ENCODE measurements at places on chromosomes 4 and X.
A peak's percentile ranks its signal among the peaks of the same experiment; 100 is the strongest.

GRCh38 chr4:184237612-184238011 is 19.9 kb upstream of the ENPP6 start:
- no peak for DNase-seq

- DNase-seq = peak; percentile 56
Measured at GRCh38 chrX:74242050-74242449, 61.9 kb upstream of the ZCCHC13 start.

DNA sequence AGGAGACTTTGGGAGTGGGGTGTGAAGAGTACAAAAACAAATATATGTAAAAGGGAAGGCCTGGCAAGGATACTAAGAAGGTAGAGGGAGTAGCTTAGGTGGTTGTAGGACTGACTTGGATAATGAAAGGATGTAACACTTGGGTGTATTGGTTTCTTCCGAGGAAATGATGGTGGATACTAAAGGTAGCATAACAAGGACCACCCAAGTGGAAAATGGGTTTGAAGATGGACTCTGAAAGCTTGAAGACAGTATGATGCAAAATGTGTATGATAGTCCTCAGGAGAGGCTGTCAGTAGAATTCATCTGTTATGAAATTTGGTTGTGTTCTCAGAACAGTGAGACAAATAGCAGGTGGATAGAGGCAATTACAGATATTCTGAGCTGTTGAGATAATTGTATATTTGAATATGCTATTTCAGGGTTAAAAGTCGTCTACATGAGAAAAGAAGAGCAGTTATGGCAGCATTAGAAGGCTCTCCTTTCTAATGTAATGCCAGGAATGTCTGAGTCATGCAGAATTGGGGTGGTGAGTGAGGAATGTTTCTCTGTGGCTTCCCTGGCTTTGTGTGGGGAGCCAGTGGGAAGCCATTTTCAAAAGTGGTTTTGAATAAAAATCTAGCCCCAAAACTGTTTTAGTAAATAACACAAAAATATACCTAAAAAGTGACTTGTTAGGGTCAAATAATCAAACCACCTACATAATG is 75.6 kb downstream of the FHIP1A start:
- peak; percentile 94 for DNase-seq

DNA sequence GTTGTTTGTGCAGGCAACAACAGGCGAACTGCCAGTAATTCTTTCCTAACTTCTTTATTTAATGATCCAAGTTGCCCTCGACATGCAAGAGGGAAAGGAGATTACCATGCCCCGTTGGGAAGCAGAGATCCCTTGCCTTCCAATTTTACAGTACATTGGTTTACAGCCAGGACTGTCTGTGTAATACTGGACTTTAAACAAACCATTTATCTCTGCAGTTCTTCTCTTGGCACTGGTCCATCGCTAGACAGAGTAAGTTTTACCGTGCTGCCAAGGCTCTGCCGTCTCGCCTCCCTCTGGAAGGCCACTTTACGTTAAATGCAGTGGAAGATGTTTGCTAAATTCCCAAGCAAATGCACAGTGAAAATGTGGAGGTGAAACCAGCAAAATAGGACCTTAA is 660.3 kb upstream of the PRKX start:
- DNase-seq = no peak

DNA sequence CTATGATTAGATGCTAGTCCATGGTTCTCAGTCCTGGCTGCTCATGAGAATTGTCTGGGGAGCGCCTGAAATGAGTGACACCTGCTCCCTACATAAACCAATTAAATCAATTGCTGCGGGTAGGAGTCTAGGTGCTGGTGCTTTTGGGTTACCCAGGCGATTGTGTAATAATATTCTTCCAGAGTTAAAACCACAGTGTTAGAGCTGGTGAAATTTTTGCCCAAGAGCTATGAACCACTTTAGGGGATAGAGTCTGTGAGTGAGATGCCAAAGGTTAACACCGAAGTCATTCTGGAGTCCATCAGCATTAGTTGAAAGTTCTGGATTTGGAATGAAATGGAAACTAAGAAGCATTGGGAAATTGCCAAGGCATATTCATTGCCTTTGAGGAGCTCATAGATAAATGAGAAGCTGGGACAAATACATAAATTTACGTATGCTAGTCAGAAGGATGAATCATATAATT is 15.3 kb downstream of the PDK3 start:
- no peak for DNase-seq

- no peak for DNase-seq
Measured at GRCh38 chr4:957231-957580, 16.2 kb downstream of the DGKQ start.

- no peak for DNase-seq
Measured at GRCh38 chr4:147597561-147597960, 19.6 kb upstream of the TMEM184C start.
